Umbilical cord (tissue), 2 donors: ENCODE measurements at places on chromosomes 11 and 22. TPM values are rescaled to one million over a fixed set of nuclear protein-coding genes. Genes with fewer than 3 reads are reported as not detected.

The VWCE gene
- total RNA-seq = not detected

The RIMBP3B gene
- not detected for total RNA-seq

The TEX12 gene
- 3.1 TPM for total RNA-seq

The MS4A4A gene
- 11.6 TPM for total RNA-seq

The ANKK1 gene
- 0.48 TPM for total RNA-seq

The RBMXL2 gene
- total RNA-seq = 1.4 TPM

The ROBO4 gene
- 13.0 TPM for total RNA-seq

The UBQLN3 gene
- 2.6 TPM for total RNA-seq
